ENCODE measurements at places on chromosomes 5 and 9.

GRCh38 chr9:135614821-135615665 is 24.3 kb downstream of the GLT6D1 start:
- DNase-seq: no peak

GRCh38 chr5:32936329-32936728 is 225.2 kb downstream of the NPR3 start:
- DNase-seq: no peak

- no peak for DNase-seq
These were observed 84.1 kb downstream of the MAP1B start for GRCh38 chr5:72191404-72191803.

DNA sequence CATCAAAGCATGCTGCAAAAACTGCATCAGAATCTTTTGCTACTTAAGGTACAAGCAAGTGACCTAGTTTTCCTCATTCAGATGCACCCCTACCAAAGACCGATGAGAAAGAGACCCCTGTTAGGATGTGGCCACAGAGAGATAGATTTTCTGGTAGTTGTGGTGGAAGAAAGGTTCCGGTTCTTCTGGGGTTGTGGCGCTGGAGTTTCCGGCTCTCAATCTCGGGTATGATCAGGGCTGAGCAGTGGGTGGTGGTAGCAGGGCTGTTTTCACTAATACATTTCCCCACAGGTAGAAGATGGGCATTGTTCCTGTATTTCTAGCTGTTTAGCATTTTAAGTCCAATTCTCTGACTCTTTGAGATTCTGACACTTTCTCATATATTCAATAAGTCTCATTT is 58.4 kb downstream of the PCSK1 start:
- DNase-seq: no peak

DNA sequence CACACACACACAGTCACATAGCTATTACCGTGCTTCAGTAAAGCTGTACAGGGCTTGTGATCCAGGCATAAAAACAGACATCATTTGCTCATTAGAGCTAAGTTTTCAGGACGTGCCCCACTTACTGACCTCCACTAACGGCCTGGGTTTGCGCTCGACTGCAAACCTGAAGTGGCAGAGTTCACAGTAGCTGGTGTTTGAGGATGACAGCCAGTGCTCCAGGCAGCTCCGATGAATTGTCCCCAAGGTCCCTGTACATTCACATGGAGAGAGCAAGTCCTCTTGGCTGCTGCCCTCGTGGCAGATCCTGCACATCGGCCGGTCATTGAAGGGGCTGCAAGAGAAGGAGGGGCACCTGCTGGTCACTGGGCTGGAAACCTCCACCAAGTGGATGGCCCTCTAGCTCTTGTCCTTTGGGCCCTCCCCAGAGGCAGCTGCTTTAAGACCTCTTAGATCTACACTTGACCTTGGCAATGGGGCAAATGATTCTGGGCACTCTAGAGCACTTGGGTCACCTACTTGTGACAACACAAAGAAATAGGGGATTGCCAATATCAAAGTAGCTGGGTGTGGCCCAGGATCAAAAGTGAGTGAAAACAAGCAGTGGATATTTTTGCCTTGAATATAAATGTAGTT is 115.4 kb downstream of the MARCHF3 start:
- DNase-seq: no peak

- DNase-seq: no peak
These were observed 47.5 kb upstream of the PLPP1 start for GRCh38 chr5:55582256-55582655.

DNA sequence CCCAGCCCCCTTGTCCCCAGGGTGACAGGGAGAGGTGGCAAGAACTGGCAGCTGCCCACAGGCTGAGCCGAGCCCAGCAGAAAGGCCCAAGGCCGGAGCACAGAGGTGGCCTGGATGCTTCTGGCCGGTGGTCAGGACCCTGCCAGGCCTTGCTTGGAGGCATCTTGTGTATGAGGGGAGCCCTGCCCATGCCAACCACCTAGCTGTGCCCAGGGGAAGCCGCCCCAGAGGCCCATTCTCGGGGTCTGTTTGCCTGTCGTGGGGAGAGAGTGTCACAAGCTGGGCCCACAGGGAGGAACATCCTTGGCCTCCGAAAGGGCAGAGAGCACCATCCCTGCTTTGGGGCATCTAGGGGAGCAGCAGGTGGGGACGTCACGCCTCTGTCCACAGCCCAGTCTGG is 10.0 kb downstream of the NKD2 start:
- no peak for DNase-seq

DNA sequence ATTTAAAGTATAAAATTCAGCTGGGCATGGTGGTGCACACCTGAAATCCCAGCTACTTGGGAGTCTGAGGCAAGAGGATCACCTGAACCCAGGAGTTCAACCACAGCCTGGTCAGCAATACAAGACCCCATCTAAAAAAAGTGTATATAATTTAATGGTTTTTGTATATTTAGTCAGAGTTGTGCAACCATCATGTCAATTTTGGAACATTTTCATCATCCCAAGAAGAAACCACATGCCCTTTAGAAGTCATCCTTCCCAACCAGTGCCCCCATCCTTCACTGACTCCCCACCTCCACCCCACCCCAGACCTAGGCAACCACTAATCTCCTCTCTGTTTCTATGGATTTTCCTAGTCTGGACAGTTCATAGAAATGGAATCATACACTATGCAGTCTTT is 18.8 kb upstream of the TEK start:
- no peak for DNase-seq

DNA sequence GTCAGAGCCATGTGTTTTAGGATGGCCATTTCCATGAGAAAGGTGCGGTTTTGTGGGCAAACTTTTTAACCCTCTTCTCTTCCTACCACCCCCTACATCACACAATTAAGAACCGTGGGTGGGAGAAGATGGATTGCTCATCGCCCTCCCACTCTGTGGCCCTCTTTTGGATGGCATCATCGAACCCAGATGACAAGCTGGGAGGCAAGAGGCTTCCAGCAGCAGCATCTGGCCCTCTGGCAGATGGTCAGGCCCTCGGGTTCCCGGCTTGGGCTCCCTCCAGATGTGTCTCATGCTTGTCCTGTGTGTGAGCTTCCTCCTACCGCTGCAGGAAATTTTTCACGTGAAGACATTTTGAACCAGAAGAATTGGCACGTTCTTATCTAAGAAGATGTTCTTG is 199.9 kb downstream of the EBF1 start:
- DNase-seq: no peak

DNA sequence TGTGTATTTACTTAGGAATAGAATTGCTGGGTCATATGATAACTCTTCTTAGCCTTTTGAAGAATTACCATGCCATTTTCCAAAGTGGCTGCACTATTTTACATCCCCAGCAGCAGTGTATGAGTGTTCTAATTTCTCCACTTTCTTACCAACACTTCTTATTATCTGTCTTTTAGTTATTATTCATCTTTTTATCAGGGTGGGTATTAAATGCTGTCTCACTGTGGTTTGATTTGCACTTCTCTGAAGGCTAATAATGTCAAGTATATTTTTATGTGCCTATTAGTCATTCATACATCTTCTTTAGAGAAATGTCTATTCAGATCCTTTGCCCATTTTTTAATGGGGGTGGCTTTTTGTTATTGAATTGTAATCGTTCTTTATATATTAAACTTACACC is 36.8 kb downstream of the SLC1A3 start:
- DNase-seq: no peak

DNA sequence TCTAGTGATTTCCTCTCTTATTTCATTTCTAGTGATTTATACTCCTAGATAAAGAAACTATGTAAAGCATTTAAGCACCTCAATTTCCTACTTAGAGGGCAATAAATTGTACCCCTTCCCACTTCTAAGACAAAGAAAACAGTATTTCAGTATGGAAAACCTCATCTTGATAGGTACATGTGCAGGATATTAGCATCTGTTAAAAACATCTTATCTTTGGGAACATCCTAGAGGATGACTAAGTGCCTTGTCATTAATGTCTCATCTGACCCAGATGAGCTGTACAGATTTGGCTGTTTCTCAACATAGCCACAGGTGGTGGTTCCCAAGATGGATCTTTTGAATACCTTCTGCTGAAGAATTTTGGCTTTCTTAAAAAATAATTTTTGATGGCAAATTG is 5.7 kb downstream of the MEGF10 start:
- DNase-seq: no peak

- no peak for DNase-seq
These were observed 69.2 kb upstream of the RPS23 start for GRCh38 chr5:82347201-82347865.

DNA sequence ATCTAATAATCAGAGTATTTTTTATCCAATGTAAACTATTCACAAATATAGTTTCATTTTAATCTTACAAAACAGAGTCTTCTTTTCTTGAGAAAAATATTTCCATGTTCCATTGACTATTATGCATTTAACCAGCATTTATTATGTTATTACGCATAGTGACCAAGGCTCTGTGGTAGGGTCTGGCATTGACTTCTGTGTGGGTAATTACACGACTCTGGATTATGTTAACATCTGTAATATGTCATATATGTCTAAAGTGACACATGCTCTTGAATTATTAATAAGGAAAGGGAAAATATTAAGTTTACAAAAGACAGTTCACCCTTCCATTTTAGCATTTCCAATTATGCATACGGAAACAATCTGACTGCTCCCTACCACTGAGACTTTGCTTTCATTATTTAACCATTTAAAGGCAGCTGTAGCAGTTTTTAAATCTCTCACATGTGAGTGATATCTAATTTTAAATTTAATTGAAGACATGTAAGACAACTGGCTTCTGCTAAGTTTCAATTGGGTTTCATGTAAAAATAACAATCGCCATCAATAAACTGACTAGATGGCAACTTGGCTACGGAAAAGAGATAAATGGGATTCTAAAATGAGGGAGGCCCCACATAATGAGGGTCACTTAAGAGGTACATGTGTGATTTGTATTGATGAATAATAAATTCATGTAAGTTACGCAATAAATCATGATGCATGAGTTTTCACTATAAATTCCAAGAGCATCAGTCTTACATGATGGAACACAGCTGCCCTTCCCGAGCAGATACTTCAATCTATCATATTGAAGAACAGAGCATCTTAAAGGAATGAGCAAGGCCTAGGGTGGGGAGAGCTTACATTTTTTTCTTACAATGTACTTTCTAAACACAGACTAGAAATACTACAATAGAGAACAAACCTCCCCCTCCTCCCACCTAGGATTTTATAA is 1056.8 kb downstream of the MAT2B start:
- no peak for DNase-seq

- DNase-seq: no peak
These were observed 1259.0 kb upstream of the NUDT12 start for GRCh38 chr5:104821606-104822005.

DNA sequence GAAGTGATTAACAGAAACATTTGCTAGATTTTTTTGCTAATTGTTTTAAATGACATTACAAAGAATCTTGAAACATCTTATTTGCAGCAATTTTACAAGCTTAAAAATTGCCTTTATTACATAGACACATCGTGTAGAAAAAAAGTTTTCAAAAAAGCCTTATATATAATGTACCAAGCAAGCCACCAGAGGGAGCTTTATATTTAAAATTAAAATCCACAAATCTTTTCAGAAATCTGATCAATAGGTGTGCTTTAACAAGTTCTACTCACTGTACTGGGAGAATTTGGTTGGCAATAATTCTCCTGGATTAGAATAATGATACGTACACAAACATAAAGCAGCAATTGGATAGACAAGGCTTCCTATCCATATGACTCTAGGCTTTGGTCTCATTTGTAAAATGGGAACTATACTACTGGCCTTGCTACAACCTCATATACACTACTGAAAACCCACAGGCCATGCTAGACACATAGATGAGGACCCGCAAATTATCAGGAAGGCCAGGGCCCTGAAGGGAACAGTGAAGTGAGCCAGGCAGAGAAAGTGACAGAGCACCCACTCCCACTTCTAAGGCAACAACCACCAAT is 4.8 kb downstream of the PSMB7 start:
- DNase-seq: no peak

GRCh38 chr5:68465133-68465532 is 249.6 kb downstream of the PIK3R1 start:
- peak; percentile 50 for DNase-seq

- no peak for DNase-seq
These were observed 1219.3 kb upstream of the WWC1 start for GRCh38 chr5:167071981-167072610.

Data from activated CD8-positive, alpha-beta T cell treated with anti-CD3 and anti-CD28 coated beads, Interleukin-2, amount 10 ng/mL, durations not matched to agents 7 days and 5 days (primary cell).